ENCODE measurements at places on chromosomes 7 and 10. TPM values are rescaled to one million over a fixed set of nuclear protein-coding genes. Genes with fewer than 3 reads are reported as not detected.

DNA sequence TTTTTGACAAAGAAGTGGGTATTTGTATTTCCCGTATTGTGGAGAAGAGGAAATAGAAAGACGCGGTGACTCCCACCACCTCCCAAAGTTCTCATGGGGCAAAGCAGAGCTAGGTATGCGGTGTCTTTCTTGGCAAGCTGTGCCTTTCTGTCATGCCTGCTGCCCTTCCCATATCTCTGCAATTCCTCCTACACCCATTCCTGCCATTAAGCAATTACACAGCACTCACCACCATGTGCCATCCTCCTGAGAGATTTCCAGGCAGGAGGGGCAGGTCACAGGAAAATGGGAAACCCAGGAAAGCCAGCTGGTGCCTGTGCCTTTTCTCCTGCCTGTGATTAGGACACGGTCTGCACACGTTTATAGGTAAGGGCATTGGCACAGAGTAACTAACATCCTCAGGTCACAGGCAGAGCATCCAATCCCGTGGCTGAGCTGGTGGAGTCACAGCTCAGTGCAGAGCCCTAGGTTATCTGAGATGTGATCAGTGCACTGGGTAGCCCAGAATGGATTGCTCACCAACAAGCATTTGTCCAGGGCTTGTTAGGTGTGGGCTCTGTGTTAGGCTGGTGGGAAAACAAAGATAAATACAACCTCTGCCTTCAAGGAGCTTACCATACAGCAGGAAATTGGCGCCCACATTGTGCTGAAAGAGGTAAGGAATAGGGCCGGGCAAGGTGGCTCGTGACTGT lies 9.4 kb upstream of the CRTAC1 start:
- no peak for DNase-seq

GRCh38 chr10:122120008-122120744 lies 131.2 kb downstream of the TACC2 start:
- DNase-seq: no peak

GRCh38 chr7:24508316-24508715 lies 64.9 kb upstream of the PALS2 start:
- no peak for DNase-seq

- no peak for DNase-seq
Measured at GRCh38 chr10:90051053-90051452, 349.7 kb downstream of the KIF20B start.

Gene WNT8B
- 0.07 TPM for total RNA-seq

All from kidney epithelial cell (primary cell).